ENCODE measurements at places on chromosomes 3 and 15. TPM values are rescaled to one million over a fixed set of nuclear protein-coding genes. Genes with fewer than 3 reads are reported as not detected.

USP13 gene
- 12.1 TPM for polyA plus RNA-seq

TLR9 gene
- polyA plus RNA-seq = 0.15 TPM

CAMP gene
- polyA plus RNA-seq = 0.23 TPM

SLCO2A1 gene
- polyA plus RNA-seq = 3.9 TPM

TUSC7 gene
- not detected for polyA plus RNA-seq

MORC1 gene
- polyA plus RNA-seq = 0.83 TPM

CKMT1B gene
- 3.7 TPM for polyA plus RNA-seq

GOLGA8H gene
- 0.91 TPM for polyA plus RNA-seq

ZNF592 gene
- 27.2 TPM for polyA plus RNA-seq

SLC7A14 gene
- 2.7 TPM for polyA plus RNA-seq

NRG4 gene
- polyA plus RNA-seq = 5.7 TPM

ATP13A4 gene
- 0.41 TPM for polyA plus RNA-seq

NTRK3 gene
- 13.8 TPM for polyA plus RNA-seq

SLC22A14 gene
- 0.78 TPM for polyA plus RNA-seq

CCR5 gene
- polyA plus RNA-seq = 0.80 TPM

P2RY12 gene
- polyA plus RNA-seq = 1.3 TPM

CEMIP gene
- polyA plus RNA-seq = 2.9 TPM

ANKRD63 gene
- polyA plus RNA-seq = not detected

KNSTRN gene
- 38.5 TPM for polyA plus RNA-seq

SOX2 gene
- 0.22 TPM for polyA plus RNA-seq

NEO1 gene
- 150 TPM for polyA plus RNA-seq

GXYLT2 gene
- polyA plus RNA-seq = 18.6 TPM

HYAL1 gene
- polyA plus RNA-seq = 5.9 TPM

NR2E3 gene
- polyA plus RNA-seq = 0.40 TPM

SPTBN5 gene
- 1.3 TPM for polyA plus RNA-seq

BMF gene
- polyA plus RNA-seq = 22.2 TPM

ITIH1 gene
- not detected for polyA plus RNA-seq

SCN5A gene
- polyA plus RNA-seq = 0.96 TPM

SPINT1 gene
- polyA plus RNA-seq = 70.1 TPM

C3orf62 gene
- polyA plus RNA-seq = 14.7 TPM

CX3CR1 gene
- polyA plus RNA-seq = 6.1 TPM

SPINK8 gene
- 0.52 TPM for polyA plus RNA-seq

IQCF5 gene
- not detected for polyA plus RNA-seq

SLC9C1 gene
- polyA plus RNA-seq = 0.45 TPM

MNS1 gene
- 11.6 TPM for polyA plus RNA-seq

PRSS50 gene
- polyA plus RNA-seq = 3.1 TPM

FOXB1 gene
- polyA plus RNA-seq = not detected

SSUH2 gene
- polyA plus RNA-seq = 4.1 TPM

CPN2 gene
- 1.0 TPM for polyA plus RNA-seq

ATRIP gene
- polyA plus RNA-seq = 16.4 TPM

SI gene
- polyA plus RNA-seq = not detected

IL17RB gene
- 14.5 TPM for polyA plus RNA-seq

ZPLD1 gene
- 0.12 TPM for polyA plus RNA-seq

CLDN1 gene
- polyA plus RNA-seq = 59.6 TPM

ST8SIA2 gene
- polyA plus RNA-seq = 5.7 TPM

SPESP1 gene
- 7.7 TPM for polyA plus RNA-seq

MAP1A gene
- 8.7 TPM for polyA plus RNA-seq

IGDCC3 gene
- polyA plus RNA-seq = 7.0 TPM

KBTBD13 gene
- 0.05 TPM for polyA plus RNA-seq

THAP10 gene
- 6.7 TPM for polyA plus RNA-seq

CPNE4 gene
- 0.50 TPM for polyA plus RNA-seq

GUCA1C gene
- 0.26 TPM for polyA plus RNA-seq

Measured in left renal pelvis (tissue), 4 donors.